Stimulated activated CD4-positive, alpha-beta T cell treated with anti-CD3 and anti-CD28 coated beads, Interleukin-1b, Interleukin-23, amount 100 ng/mL, for 1 hour (primary cell): ENCODE measurements at places on chromosomes 11 and 22.

- no peak for DNase-seq
These were observed 1023.5 kb downstream of the BRD1 start for GRCh38 chr22:48803948-48804810.

- DNase-seq: peak; percentile 96
These were observed at the start of gene PSMC3 for GRCh38 chr11:47426062-47426956. Gene PSMC3 (minus strand): TSS chr11:47426439. CDS start chr11:47426279, 160 bp downstream.

GRCh38 chr11:108838792-108839105, 173.9 kb downstream of the DDX10 start:
- DNase-seq: no peak

DNA sequence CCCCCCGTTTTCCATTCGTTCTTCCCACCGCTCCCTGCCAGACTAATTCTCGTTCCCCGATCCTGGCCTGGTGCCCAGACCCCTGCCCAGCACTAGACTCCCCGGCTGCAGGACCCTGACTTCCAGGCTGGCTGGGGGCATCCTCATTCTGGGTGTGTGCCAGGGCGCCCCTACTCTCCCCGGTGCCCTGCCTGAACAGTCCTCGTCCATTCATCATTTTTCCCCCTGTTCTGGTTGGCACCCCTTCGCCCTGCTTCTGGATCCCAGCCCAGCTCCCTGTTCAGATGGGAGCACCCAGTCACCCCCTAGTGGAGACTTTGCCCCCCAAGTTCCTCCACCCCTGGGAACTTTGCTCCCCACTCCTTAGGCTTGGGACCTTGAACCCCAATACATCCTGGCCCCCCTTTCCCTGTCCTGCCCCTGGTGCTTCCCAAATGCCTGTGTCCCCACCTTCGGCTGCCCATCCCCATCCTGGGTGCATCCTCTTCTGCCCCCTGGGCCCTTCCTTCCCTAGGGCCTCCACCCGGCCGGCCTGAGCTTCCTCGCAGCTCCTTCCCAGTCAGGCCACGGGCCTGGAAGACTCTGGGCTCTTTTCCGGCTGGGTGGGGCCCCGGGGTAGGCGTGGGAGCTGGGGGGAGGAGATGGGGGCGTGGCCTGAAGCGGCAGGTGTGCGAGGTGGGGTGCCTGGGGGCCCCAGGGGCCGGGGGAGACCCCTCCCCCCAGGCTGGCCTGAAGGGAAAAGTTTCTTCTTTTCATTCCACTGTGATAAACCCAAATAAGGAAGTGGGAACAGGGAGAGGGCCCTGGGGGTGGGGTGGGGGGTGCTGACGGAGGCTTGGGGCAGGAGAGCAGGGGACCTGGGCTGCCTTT, 908 bp downstream of the PLCB3 start:
- no peak for DNase-seq

DNA sequence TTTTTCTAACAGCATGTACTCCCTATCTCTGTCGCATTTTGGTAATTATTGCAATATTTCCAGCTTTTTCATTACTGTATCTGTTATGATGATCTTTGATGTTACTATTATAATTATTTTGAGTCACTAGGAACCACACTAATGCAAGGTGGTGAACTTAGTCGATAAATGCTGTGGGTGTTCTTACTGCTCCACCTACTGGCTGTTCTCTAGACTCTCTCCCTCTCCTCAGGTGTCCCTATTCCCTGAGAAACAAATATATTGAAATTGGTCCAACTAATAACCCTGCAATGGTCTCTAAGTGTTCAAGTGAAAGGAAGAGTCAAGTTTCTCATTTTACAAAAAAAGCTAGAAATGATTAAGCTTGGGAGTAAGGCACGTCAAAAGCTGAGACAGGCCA, 10.5 kb downstream of the ARL14EP start:
- DNase-seq: no peak

DNA sequence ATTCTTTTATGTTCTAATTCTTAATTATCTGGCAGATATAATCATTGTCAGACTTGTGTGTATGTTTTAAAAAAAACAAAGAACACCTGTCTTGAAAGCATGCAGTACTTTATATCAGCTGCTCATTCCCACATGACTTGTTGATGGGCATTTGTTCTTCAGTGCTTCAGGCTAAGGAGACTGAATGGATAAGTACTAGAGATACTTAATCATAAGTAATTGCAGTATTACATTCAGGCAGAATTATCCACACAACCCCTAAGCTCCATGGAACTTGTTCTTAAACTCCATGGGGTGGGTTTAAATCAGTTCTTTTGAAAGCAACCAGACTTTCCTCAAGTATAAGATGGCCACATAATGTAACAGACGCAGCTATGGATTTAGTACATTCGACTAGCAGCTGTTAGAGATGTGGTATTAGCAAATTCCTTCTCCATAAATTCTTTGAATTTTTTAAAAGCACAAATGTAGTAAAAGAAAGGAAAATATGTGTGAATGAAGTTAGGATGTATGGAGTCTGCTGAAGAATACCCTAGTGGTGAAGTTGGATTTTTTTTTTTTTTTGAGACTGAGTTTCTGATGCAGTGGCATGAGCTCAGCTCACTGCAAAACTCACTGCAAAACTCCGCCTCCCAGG, 3.0 kb downstream of the JAM3 start:
- no peak for DNase-seq

DNA sequence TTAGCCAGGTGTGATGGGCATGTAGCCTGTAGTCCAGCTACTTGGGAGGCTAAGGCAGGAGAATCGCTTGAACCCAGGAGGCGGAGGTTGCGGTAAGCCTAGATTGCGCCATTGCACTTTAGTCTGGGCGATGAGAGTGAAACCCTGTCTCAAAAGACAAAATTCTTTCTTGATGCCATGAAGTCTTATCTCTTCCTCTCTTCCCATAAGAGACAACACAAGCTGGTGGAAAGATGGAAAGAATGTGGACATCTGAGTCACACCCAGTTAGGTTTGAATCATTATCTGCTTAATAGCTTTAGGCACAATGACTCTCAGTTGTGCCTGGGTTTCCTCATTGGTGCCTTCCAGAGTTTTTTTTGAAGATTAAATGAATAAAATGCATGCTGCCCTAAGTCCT, 35.3 kb downstream of the KREMEN1 start:
- no peak for DNase-seq

GRCh38 chr11:6110011-6110410, 2.5 kb downstream of the OR56B4 start:
- no peak for DNase-seq

DNA sequence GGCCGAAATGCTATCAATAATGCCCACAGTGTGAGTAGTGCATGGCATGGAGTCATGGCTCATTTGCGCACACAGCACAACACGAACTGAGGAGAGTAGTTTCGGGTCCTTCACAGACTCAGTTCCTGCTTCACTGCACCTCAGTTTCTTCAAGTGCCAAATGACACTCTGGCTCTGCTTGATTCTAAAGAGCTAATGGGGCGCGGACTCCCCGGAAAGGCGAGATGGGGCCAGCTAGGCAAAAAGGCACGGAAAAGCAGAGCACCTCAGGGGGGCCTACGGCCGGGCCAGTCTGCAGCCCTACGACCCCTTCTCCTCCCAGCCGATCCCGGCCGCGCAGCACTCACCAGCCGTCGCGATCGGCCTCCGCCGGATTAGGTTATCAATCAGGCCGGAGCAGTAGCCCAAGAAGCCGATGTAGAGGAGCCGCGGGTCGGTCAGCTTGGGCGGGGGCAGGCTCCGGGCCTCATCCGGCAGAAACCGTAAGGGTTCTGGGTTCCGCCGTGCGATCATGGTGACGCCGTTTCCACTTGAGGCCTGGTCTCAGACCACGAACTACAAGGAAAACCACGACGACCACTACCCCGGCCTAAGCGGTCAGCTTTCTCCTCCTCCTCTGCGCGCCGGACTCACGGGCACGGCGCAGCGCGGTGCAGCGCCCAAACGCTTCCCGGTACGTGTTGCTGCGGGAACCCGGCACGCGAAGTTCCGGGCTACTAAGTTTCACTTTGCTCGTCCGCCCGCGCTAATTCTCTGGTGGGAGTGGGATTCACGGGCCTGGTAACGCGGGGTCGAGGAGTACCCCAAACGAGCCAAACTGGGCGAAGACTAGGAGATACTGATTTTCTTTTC, at the start of gene NDUFC2:
Gene NDUFC2 (minus strand): TSS at position 631 of the 852 bp plus-strand sequence. CDS start 118 bp downstream, at position 513.
- DNase-seq: peak; percentile 7

- DNase-seq: no peak
These were observed 517.8 kb downstream of the MN1 start for GRCh38 chr22:27283714-27284113.

DNA sequence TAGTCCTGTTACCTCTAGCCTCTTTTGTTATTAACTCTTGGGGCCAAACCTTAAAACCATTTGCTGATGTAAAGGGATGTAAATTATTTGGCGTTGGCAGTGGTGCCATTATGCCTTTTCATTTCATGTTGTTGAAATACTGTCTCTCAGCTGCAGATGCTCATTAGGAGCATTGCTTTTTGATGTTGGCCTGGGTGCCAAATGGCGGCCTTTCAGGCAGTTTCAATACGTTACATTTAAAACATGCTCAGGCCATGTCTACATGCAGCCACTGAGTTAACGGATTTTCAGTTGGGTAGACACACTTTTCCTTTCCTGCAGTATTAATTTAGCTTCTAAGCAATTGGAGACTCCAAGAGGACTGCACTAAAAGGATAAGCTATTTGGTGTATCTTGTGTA, 5.3 kb downstream of the NCAM1 start:
- DNase-seq: no peak
